ENCODE measurements at places on chromosomes 2 and 18.
A peak's percentile ranks its signal among the peaks of the same experiment; 100 is the strongest.

- DNase-seq, result no peak
Measured at GRCh38 chr2:127453392-127454171, 35.4 kb downstream of the PROC start.

DNA sequence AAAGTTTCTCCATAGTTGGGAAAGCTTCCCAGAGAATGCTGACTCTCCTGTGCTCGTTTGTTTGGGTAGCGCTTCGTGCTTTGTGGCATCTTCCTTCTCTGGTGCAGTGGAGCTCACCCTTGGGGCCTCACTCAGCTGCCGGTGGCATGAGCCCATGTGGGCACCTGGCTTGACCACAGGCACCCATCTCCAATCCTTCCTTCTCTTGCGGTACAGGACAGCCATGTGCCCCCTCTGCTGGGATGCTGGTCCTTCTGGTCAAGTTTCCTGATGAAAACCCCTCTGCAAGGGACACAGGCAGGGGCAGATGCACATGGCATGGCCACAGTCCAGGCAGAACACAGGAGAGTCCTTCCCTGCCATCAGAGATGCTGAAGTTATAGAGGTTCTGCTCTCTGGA lies 555.9 kb upstream of the HS6ST1 start:
- DNase-seq, result no peak

DNA sequence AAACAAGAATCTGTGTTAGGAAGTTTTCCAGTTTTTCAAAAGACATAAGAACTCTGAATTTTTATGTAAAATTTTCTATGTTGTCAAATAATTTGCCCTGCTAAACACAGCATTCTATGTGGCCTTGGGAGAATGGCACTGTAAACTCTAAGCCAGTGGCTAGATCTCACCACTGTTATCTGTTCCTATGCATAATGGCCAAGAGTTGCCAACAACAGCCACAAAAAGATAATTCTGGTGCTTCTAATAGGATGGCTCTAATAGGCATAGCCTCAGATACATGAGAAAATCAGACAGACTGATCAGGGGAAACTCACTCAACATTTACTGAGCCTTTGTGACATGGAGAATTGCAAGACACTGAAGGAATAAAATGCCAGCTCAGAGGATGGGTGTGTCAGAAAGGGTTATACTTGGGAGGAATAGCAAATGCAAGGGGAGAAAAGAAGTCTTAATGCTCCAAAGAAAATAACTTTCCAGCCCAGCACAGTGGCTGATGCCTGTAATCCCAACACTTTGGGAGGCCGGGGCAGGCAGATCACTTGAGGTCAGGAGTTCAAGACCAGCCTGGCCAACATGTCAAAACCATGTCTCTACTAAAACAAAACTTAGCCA lies 63.7 kb downstream of the COBLL1 start:
- DNase-seq, result no peak

DNA sequence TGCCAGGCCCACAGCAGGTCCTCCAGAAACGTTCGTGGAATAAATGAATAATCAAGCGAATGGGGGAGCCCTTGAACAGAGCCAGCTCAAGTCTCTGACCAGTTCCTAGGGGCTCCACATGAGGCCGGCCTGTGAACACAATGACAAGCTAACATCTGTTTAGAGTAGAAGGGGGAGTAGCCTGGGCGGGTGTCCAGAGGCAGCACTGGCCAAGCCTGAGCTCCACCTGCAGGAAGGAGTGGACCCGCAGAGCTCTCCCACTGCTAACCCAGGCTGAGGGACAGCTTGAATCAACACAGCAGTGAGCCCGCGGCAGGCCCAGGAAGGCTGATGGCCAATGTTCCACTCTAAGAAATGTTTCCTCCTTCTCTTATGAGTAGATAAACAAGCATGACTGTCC lies 234.8 kb upstream of the RAB6C start:
- no peak for DNase-seq

DNA sequence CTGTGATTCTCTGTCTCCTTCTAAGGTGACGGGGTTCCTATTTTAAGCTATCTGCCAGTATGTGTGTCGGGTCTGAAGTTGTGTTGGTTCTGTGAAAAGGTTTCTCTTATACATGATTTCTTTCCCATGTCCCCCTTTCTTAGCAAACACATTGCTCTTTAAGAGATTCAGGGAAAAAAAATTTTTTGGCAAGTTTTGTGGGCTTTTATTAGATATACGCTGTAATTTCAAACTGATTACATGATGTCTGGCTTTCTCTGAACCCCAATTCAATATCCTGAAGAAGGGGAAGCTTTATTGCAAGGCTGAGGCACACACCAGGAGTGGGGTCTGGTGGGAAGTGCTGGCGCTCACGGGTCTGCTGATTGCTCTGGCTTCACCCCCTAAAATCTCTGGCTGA lies 210.6 kb downstream of the AGPS start:
- no peak for DNase-seq

- DNase-seq, result no peak
Measured at GRCh38 chr2:53210538-53210937, 557.1 kb upstream of the CHAC2 start.

- DNase-seq, result no peak
Measured at GRCh38 chr2:68246396-68246795, 5.9 kb downstream of the PPP3R1 start.

DNA sequence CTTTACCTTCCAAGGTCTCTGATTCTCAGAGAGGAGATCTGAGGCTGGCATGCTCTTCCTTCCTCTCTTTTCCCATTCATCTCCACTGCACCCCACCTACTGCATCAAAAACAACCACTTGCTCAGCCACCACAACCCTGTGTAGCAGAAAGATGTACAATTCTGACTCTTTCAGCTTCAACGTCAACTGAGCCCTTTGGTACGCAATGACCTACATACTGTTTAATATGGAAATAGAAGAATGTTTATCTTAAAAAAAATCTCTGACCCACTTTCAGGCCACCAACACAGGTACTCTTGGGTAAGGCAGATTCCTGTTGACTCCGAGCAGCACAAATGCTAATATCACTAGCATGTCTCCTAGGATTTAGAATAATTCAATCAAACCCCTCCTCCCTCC lies 76.2 kb upstream of the AFF3 start:
- no peak for DNase-seq

- DNase-seq, result peak; percentile 40
Measured at GRCh38 chr2:175180701-175181103, 808 bp downstream of the ATP5MC3 start.

GRCh38 chr2:167939514-167940345 lies 307.7 kb downstream of the STK39 start:
- DNase-seq, result no peak

- no peak for DNase-seq
Measured at GRCh38 chr2:185919155-185919554, 180.6 kb downstream of the FSIP2 start.

- no peak for DNase-seq
Measured at GRCh38 chr2:106037932-106038331, 156.2 kb downstream of the UXS1 start.

DNA sequence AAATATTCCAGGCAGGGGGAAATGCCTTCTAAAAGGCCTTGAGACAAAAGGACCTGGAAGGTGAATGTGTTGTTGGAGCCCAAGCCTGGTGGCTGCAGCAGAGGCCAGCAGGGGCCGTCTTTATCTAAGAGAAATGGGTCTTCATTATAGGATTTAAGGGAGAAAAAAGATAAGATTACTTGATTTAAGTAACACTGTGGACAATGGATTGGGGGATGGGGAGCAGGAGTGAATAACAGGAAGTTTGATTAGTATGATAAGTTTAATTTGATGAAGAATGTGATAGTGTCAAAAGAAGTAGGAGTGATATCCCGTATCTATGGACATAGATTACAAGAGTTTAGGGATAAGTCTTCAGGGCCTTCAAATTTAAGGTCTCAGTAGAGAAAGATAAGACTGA lies 64.2 kb downstream of the WDR75 start:
- DNase-seq, result no peak

DNA sequence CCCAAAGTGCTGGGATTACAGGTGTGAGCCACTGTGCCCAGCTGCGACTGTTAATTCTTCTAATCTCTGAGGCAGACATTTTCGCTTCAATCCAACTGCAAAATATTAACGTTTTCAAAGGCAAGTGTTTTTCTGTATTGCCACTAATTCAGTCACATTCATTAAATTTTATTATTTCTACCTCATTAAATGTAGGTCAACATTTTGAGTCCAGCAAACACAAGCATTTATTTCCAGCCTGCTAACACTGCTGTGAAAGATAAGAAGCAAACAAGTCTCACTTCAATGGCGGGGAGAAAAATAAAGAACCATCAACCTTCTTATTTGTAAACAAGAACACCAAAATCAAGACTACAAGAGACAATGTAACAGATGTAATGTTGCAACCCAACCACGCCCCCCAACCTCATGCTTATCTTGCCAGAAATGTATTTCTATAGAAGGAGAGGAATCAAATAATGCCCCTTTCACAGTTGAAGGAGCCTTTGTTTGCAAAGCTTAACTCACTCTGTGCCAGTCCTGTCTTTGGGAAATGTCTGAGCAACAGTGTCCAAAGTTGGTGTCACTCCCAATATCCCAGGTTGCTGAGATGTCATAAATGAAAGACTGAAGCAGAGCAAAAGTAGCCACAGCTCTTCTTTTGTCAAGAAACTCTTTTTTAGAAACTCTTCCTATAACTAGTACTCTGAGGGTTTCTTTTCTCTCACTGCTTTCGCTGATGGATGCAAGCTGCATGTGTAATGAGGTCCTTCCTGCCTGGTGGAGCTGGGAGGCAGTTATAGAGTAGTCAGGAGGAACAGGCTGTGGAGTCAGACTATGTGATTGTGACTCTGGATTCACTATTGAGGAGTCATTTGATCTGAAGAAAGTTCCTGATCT lies 8.6 kb downstream of the DOCK10 start:
- DNase-seq, result no peak

DNA sequence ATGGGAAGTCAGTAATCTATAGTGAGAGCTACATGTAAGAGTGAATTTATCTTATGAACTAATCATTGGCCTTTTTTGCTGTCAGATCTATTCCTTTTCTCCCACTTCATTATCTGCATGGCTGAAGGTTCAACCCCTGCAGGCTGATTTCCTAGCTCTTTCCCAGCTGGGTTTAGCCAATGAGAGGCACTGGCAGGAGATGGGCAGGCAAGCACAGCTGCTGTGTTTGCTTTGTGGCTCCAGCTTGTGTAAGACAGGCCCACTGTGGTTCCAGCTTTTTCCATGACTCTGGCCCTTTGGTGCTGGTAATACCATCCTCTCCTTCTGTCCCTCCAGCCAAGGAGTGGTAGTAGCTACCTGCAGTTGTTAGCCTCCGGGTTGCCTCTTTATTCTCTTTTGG lies 248.8 kb downstream of the PLCL1 start:
- DNase-seq, result no peak

DNA sequence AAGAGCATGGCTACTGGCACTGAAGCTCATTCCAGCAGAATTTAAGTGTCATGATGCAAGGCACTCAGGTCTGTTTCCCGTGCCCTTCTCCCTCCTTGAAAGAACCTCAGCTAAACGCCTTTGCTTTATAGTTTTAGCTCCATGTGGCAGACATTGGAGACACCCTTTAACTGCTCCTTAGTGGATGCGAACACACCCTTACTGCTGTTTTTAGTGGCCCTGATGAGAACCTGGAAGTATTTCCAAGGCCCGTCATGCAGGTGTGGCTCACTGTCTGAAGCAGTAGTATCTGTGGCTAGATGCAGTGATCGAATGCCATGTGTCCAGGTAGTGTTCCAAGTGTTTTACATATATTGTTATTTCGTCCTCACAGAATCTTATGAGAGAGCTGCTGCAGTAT lies 28.3 kb downstream of the KIF5C start:
- no peak for DNase-seq

DNA sequence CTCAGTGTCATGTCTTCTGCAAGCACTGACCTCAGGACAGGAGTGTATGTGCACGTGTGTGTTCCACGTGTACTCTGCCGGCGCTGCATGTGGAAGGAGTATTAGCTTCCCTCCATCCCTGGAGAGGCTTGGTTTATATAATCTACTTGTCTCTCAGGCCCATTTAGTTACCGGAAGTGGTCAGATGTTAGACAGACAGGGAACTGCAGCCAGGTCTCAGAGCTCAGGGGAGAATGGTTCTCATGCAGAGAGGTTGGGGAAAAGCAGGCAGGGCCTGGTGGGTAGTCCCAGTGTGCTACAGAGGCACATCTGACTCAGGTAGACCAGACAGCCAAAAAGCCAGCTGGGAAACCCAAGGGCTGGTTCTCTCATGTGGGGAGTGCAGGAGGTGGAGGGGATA lies 167.9 kb downstream of the CTIF start:
- no peak for DNase-seq

DNA sequence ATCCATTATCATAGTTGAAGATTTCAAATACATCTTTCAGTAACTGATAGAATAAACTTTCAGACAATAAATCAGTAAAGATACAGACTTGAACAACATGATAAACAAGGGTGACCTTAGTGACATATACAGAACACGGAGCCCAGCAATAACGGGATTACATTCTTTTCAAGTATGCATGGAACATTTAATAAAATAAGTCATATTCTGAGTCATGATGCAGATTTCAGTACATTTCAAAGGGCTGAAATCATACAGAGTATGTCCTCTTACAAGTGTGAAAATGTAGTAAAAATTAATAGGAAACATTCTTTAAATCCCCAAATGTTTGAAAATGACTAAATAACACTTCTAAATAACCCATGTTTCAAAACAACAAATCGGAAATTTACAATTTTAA lies 17.2 kb upstream of the KLHL29 start:
- no peak for DNase-seq

- peak; percentile 50 for DNase-seq
Measured at GRCh38 chr2:119476301-119477112, 44.9 kb downstream of the TMEM37 start.

- no peak for DNase-seq
Measured at GRCh38 chr2:50851886-50852285, 180.0 kb downstream of the NRXN1 start.

DNA sequence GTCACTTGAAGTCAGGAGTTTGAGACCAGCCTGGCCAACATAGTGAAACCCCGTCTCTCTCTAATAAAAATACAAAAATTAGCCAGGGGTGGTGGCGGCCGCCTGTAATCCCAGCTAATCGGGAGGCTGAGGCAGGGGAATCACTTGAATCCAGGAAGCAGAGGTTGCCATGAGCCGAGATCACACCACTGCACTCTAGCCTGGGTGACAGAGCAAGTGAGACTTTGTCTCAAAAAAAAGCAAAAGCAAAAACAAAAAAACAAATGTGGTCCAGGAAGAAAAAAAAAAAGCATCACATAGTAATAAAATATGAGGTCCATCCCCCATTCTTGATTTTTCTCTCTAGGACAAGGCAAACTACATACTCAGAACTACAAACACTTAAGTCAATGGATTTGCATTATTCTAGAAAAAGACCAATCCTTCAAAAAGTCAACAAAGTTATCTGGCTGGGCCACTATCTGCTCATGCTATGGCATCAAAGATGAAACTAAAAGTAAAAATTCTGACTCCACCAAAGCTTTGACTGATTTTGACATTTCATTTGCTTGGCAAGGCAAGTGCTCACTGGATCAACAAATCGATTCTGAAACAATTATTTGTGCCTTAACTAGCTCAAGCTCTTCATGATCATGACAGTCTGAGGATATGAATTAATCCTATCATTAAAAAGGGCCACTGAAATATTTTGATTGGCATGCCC lies 28.4 kb downstream of the MEX3C start:
- no peak for DNase-seq

DNA sequence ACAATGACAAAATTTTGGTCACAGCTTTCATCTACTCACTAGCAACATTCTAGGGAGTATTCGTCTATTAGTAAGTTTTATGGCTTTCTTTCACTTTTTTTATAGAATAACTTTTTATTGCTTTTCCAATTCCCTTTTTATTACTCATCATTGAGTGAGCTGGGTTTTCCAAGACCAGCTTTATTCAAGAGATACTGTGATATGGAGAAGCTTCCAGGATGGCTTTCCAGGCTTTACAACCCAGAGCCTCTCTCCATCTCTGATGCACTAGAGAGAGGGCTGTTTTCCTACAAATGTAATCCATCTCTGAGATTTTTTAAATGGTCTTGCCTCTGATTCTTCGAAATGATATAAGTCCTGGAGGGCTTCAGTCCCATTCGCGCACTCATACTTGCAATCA lies 118.3 kb downstream of the LDLRAD4 start:
- no peak for DNase-seq
